Spinal cord (tissue), 10 donors: ENCODE measurements at places on chromosomes 6 and 20. TPM values are rescaled to one million over a fixed set of nuclear protein-coding genes. Genes with fewer than 3 reads are reported as not detected.
A peak's percentile ranks its signal among the peaks of the same experiment; 100 is the strongest.

DNA sequence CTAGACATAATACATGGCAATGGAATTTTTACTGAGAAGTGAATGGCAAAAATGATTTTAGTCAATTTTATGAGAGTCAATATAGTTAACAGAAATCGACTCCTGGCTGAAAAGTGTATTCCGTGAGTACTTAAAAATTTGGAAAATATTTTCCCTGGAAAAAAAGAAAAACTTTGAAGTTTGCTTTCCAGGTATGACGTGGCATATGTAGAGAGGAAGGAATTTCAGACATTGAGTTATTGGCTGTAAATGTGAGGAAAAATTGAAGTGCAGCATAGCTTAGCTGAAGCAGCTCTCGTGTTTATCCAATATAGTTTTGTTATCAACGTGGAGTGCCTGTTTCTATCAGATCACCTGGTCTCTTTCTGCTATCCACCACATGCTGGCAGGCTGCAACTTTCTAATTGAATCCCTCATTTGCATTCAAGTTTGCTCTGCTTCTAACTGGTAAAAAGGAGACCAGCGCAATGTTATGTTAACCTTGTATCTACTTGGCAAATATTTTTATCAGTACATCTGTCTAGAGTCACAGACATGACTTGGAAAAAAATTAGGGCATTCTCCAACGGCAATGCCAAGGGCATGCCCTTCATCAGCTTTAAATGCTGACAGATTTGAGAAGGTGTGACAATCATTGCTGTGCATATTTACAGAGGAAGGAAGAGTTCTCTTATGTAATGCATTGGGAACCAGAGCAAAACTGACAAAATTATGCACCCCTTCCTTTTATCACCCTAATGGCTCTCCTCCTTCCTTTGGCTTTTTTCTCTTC is 1102.8 kb upstream of the FLRT3 start:
- no peak for DNase-seq
- no peaks in the 10 kb centered on the region for H3K4me1 ChIP-seq
- no peaks in the 10 kb centered on the region for H3K27me3 ChIP-seq
- no peak overlapping the region for H3K4me3 ChIP-seq
- no peak overlapping the region for H3K27ac ChIP-seq
- H3K36me3 ChIP-seq: no peaks in the 10 kb centered on the region

- H3K4me3 ChIP-seq: no peak overlapping the region
- peaks cover under 1% of the 10 kb centered on the region for H3K4me1 ChIP-seq
- H3K27me3 ChIP-seq: no peaks in the 10 kb centered on the region
- H3K27ac ChIP-seq: no peak overlapping the region
- H3K36me3 ChIP-seq: no peaks in the 10 kb centered on the region
These were observed 391.2 kb upstream of the MAP3K7 start for GRCh38 chr6:90978046-90978445.

DNA sequence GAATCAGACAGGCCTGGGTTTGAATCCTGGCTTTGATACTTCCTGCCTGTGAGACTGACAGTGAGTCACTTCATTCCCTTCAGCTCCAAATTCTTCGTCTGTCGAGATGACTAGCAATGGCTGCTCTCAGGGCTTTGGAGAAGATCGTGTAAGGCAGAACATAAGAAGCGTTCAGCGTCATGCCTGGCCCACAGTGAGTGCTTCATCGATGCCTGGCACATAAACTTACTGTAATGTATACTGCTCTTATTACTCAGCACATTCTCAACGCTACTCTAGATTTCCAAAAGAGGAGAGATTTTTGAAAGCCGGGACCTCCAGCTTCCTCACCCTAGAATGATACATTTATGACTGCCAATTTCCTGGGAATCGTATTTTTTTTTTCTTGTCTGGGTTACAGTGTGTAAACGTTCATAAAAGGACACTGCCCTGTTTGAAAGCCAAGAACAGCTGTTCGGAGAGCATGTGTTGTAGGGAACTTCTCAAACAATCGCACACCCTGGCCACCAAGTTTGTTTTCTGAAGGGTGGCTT is 16.2 kb upstream of the BCAS1 start:
- H3K4me3 ChIP-seq: no peak overlapping the region
- H3K27me3 ChIP-seq: no peaks in the 10 kb centered on the region
- DNase-seq: no peak

GRCh38 chr20:40591536-40591935 is 97.5 kb downstream of the MAFB start:
- no peak overlapping the region for H3K27ac ChIP-seq
- H3K27me3 ChIP-seq: no peaks in the 10 kb centered on the region
- no peak for DNase-seq
- H3K36me3 ChIP-seq: no peaks in the 10 kb centered on the region
- no peak overlapping the region for H3K4me3 ChIP-seq

- no peaks in the 10 kb centered on the region for H3K27me3 ChIP-seq
- no peak overlapping the region for H3K27ac ChIP-seq
- H3K4me1 ChIP-seq: no peaks in the 10 kb centered on the region
- no peak overlapping the region for H3K4me3 ChIP-seq
- peak; percentile 66 for DNase-seq
These were observed 63.9 kb downstream of the FHL5 start for GRCh38 chr6:96626759-96627364.

DNA sequence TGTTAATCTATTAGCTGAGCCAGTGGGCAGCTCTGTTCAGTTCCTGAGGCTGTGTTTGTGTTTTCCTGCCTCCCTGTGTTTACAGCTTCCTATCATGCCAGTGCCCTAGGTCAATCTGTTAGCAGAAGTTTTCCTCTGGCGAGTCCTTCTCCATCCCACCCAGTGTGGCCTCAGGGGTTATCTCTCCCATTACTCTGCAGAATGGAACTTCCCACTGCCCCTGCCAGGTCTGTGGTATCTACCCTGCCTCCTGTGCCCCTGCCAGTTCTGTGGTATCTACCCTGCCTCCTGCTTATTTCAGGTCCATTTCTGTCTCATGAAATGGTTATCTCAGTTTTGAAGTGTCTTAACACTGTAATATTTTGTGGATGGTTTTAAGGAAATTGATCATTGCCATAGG is 63.1 kb downstream of the SLX4IP start:
- no peak overlapping the region for H3K27ac ChIP-seq
- H3K36me3 ChIP-seq: no peaks in the 10 kb centered on the region
- H3K4me3 ChIP-seq: no peak overlapping the region
- no peak for DNase-seq

DNA sequence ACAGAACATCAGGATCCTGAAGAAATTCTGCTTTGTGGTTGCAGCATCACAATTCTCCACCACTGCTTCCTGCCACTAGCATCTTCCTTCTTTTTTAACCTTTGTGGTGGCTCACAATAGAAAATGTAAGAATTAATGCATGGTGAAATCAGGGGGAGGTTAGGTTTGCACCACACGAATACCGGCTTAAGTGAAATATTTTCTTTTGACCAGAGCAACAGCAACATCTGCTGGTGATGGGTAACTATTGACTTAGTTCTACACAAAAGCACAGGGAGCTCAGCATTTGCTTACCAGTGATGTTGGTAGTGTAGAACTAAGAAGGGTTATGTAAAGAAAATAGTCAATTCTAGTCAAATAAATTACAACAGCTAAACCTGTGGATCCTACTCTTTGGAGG is 280.5 kb downstream of the SYNE1 start:
- DNase-seq: peak; percentile 17
- no peak overlapping the region for H3K4me3 ChIP-seq
- H3K36me3 ChIP-seq: peaks cover 14% of the 10 kb centered on the region
- no peak overlapping the region for H3K27ac ChIP-seq
- H3K4me1 ChIP-seq: no peaks in the 10 kb centered on the region

DNA sequence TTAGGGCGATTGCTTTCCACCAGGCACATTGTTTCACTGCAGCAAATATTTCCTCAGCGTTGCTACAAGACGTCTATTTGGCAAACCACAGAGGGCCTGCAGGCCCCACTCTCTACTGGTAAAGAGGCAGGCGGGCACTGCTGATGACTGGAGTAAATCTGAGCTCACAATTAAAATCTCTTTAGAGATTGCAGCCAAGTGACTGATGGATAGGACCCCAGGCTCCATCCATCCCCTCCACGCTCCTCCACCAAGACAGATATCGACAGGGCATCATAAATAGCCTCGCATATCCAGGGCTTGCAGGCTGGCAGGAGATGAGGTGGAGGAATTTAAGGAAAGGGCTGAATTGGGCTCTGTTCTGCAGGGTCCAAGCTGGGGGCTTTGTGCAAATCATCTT is 50.4 kb upstream of the MDGA1 start:
- no peak for DNase-seq
- no peak overlapping the region for H3K27ac ChIP-seq
- H3K4me1 ChIP-seq: no peaks in the 10 kb centered on the region
- H3K36me3 ChIP-seq: no peaks in the 10 kb centered on the region

GRCh38 chr20:37541326-37541725 is 13.7 kb upstream of the BLCAP start:
- peaks cover 3% of the 10 kb centered on the region for H3K4me1 ChIP-seq
- no peak for DNase-seq
- H3K4me3 ChIP-seq: no peak overlapping the region
- no peak overlapping the region for H3K27ac ChIP-seq

GRCh38 chr20:62864207-62864606 is 2.6 kb upstream of the TCFL5 start:
- H3K27ac ChIP-seq: no peak overlapping the region
- peaks cover 15% of the 10 kb centered on the region for H3K4me1 ChIP-seq
- no peak overlapping the region for H3K4me3 ChIP-seq
- H3K27me3 ChIP-seq: no peaks in the 10 kb centered on the region
- no peaks in the 10 kb centered on the region for H3K36me3 ChIP-seq

- no peak overlapping the region for H3K4me3 ChIP-seq
- no peak overlapping the region for H3K27ac ChIP-seq
- no peaks in the 10 kb centered on the region for H3K4me1 ChIP-seq
- no peaks in the 10 kb centered on the region for H3K27me3 ChIP-seq
These were observed 14.2 kb downstream of the DNPH1 start for GRCh38 chr6:43215066-43215465.

DNA sequence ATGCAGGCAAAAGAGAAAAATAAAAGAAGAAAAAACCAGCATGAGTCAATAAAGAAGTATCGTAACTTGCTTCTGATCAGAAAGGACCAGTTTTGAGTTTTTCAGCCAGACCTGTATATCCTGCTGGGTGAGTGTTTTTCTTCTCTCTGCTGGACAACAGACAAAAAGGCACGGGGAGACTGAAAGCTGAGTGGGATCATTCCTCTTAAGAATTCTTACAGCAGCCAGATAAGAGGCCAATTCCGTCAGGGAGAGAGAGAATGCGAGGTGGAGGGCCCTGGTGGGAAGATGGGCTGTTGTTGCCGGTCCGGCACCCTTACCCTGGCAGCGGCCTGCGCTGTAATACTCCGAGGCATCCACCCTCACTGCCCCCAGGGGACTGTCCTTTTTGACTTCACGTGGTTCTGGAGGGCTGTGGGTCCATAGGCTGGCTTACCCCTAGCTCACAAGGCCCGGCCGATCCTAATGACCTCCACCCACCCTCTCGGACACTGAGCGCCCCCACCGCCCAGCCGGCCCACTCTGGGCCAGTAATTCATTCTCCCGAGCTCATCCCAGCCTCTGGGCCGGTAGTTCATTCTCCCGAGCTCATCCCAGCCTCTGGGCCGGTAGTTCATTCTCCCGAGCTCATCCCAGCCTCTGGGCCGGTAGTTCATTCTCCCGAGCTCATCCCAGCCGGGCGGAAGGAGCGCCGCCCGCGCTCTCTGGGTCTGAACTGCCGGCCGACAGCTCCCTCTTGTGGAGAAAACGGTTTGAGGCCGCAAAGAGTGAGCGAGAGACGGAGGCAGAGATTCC is 118.3 kb upstream of the SIRPA start:
- H3K4me1 ChIP-seq: peaks cover 5% of the 10 kb centered on the region
- no peaks in the 10 kb centered on the region for H3K27me3 ChIP-seq
- no peaks in the 10 kb centered on the region for H3K36me3 ChIP-seq
- DNase-seq: peak; percentile 89
- H3K4me3 ChIP-seq: peak overlapping the region; percentile 64

GRCh38 chr20:37007898-37008649 is 56.6 kb upstream of the SAMHD1 start:
- H3K4me3 ChIP-seq: no peak overlapping the region
- DNase-seq: peak; percentile 28
- H3K27ac ChIP-seq: no peak overlapping the region

DNA sequence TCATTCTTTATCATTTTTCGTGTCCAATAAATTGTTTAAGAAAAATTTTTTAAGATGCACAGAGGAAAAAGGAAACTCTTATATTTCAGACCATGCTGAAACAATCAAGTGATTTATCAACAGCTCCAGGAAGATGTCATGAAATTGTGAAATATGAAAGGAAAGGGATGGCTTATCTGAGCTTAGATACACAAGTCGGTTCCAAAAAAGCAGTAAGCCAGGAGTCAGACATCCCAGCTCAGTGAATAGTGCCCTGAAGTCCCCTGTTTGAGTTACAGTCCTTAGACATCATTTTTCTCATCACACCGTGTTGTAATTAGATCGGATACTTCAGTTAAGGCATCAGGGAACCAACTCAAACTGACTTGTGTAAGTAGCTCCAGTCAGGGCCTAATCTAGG is 91.0 kb upstream of the SSTR4 start:
- no peaks in the 10 kb centered on the region for H3K27me3 ChIP-seq
- no peak overlapping the region for H3K27ac ChIP-seq
- H3K36me3 ChIP-seq: no peaks in the 10 kb centered on the region
- H3K4me3 ChIP-seq: no peak overlapping the region

DNA sequence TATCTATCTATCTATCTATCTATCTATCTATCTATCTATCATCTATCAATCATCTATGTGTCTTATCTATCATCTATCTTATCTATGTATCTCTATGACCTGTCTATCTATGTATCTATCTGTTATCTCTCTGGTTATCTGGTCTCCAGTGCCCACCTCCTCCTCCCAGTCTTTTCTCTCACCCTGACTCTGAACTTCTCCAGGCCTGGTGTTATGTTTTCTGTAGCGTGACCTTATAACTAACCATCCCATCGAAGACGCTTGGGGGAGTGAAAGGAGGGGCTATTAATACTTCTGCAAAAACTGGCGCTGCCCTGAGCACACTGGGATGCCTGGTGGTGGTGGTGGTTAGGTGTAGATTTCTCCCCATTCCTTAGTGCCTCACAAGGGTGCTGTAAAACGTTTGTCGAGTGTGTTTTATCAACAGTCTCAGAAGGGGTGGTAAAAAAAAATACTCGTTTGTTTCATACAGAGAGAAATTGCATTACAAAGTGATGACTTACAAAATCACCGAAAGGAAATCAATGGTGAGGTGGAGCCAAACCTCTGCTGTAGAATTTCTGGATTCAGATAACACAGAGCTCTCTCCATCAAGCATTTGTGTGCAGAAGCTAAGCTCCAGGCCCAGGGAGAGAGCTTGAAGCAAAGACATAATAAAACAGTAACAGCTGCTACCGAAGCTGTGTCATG is 156.2 kb downstream of the BCAS1 start:
- no peaks in the 10 kb centered on the region for H3K36me3 ChIP-seq
- peaks cover 24% of the 10 kb centered on the region for H3K4me1 ChIP-seq
- no peaks in the 10 kb centered on the region for H3K27me3 ChIP-seq
- peak; percentile 50 for DNase-seq
- no peak overlapping the region for H3K4me3 ChIP-seq

RSPO3 gene
- total RNA-seq: 3.9 TPM

DDAH2 gene
- total RNA-seq: 62.9 TPM

FOXP4 gene
- 9.0 TPM for total RNA-seq

SLC17A3 gene
- not detected for total RNA-seq

ZSCAN12 gene
- total RNA-seq: 11.8 TPM
